T-helper 1 cell (primary cell): ENCODE measurements at places on chromosomes 3 and 15.

GRCh38 chr15:41820791-41821423 lies 7.0 kb upstream of the JMJD7 start:
- DNase-seq = no peak

DNA sequence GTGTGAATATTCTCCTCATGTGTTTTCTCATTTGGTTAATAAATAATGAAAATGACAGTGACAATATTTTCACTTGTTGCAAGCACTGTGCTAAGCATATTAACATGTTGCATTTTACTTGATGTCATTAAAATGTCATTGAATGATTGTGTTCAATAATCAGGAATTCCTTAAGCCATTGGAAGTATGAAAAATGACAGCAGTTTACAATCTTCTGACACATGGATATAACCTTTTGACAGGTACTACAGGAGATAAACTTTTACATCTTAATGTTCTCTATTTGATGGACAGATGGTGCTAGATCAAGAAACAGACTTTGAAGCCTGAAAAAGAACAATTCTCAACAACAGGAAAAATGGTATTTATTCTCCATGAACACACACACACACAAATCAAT lies 1138.3 kb downstream of the ROBO2 start:
- no peak for DNase-seq

DNA sequence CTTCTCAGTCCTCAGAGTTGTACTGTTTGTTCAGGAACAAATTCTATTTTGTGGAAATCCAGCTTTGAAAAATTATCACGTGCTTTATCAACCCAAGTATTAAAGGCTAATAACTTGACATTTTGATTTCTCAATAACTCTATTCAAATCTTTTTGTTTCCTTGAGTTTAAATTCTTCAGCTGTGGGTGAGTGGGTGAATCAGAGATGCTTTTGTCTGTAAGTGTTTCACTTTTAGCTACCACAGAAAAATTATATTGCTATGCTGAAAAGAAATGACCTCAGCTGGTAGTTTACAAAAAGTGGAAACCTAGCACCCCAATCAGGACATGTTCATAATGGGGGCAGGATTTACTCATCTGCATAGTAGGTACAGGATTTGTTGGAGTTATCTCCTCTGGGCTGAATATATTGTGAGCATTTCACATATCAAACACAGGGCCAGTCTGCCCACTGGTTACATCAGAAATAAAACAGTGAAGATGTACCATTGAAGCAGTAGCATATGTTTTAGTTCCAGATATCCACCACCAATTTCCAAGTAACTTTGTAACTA lies 30.5 kb downstream of the MINDY4B start:
- peak; percentile 16 for DNase-seq

- no peak for DNase-seq
Measured at GRCh38 chr3:140223631-140224030, 288.6 kb downstream of the CLSTN2 start.

DNA sequence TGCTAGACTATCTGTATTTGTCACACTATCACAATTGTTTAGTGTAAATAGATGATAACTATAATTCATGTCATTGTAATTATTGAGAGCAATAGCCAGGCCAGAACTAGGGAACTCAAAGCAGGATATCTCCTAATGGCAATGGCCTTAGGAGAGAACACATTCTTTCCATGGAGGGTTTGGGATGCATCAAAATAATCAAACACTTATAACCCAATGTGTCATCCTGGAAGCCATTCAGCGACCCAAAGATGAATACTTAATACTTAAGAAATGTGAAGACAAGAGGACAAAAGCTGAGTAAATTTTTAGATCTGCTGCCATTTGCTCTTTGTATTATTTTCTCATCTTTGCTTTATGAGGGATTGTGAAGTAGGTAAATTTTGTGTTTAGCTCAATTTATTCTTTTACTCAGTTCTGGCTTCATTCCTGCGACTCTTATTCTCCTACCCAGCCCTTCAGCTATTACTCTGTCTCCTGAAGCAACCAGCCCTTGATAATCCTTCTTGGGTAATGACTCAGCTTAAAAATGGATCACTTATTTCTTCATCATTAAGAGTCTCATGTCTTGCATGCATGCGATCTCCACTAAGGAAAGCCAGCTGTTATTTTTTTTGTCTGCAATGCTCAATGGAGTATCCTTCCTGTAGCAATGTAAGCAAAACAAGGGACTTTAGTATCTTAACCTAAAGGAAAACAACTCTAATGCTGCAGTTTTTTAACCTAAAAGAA lies 2.0 kb downstream of the OR4F15 start:
- no peak for DNase-seq

GRCh38 chr3:130692455-130692854 lies 54.2 kb downstream of the PIK3R4 start:
- DNase-seq = no peak

- DNase-seq = no peak
Measured at GRCh38 chr3:127915115-127915936, at the start of gene KBTBD12. KBTBD12 (plus strand) TSS chr3:127915232; CDS start chr3:127923062, 7,830 bp downstream.

DNA sequence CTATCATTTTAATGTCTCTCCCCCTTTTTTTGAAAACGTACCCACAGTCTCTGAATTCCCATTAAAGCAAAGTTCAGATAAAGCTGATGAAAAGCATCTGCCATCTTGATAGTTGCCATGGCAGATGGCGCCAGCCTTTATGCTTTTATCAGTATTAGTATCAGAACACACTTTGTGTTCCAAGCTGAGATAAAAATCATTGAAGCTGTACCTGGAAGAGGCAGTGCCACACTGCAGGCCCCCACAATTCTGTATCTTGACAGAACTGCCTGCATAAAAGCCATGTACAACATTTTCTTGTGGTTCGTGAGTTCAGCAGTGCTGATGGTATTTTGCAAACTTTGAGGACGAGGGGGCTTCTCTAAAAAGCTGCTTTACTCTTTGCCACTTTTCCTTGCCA lies 311.7 kb downstream of the SATB1 start:
- DNase-seq = no peak

- no peak for DNase-seq
Measured at GRCh38 chr3:157023226-157023625, 136.7 kb downstream of the CCNL1 start.

DNA sequence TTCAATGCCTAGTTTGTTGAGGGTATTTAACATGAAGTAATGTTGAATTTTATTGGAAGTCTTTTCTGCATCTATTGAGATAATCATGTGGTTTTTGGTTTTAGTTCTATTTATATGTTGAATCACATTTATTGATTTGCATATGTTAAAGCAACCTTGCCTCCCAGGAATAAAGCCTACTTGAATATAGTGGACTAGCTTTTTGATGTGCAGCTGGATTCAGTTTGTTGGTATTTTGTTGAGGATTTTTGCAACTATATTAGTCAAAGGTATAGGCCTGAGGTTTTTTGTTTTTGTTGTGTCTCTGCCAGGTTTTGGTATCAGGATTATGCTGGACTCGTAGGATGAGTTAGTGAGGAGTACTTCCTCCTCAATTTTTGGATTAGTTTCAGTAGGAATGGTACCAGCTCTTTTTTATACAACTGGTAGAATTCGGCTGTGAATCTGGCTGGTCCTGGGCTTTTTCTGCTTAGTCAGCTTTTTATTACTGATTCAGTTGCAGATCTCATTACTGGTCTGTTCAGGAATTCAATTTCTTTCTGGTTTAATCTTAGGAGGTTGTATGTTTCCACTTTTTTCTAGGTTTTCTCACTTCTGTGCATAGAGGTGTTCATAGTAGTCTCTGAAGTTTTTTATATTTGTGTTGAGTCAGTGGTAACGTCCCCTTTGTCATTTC lies 209.8 kb upstream of the RBMS3 start:
- DNase-seq = no peak

- no peak for DNase-seq
Measured at GRCh38 chr15:94098921-94099573, 132.3 kb upstream of the MCTP2 start.

DNA sequence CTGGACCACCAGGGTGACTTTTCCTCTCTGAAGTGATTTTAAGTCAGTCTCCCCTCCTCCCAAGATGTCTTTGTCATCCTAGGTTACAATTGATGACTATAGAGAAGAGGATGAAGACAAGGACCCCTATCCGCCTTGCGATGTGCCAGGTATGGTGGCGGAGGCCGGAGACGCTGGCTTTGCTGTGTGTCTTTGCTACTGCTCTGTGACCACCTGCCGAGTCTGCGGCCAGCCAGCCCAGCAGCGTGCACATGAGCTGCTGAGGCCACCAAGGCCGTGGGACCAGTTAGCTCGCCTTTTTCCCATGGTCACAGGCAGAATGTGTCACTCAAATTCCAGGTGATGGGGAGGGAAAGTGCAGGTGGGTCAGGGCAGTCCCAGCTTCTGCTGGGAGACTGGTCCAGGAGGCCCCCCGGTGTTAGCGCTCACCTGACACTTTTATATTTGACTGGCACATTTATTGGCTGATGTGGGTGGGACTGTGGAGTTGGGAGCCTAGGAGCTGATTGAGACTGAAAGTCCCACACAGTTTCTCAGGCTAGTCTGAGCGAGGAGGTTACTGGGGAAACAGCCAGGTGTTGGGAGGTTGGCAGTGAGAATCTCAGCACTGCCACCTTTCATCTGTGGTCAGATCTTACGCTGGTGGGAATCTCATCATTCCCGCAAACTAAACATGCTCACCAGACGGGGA lies 114.1 kb downstream of the CHDH start:
- DNase-seq = no peak

GRCh38 chr3:94593526-94594150 lies 530.8 kb downstream of the NSUN3 start:
- no peak for DNase-seq

DNA sequence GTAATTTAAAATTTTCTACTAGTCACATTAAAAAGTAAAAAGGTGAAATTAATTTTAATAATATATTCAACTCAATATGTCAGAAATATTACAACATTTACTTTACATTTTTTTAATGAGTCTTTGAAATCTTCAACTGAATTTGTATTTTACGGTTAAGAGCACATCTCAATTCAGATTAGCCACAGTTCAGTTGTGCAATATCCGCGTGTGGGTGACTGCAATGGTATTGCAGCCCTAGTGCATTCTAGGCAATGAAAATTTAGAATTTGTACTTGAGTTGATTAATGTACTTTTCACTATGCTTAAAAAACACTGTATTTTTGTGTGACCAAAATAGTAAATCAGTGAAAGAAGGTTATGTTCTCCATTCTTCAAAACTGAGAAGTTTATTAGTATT lies 57.3 kb downstream of the CEP63 start:
- DNase-seq = no peak

DNA sequence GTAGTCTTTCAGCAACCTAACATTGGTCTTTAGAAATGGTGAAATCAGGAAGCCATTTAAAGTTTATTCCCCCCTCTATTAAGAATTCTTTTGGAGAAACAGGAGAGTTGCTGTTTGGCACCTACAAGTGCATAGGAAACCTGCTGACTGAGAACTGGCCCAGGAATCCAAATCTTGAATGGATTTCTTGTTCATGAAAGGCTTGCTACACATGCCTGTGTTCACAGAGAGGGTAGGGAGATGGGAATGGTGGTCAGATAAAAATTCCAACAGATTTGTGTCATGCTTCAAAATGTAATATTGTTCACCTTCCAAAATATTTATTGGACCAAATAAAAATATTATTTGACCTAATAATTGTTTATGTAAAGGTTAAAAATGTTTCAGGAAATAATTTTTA lies 24.2 kb upstream of the ZPLD1 start:
- DNase-seq = no peak

- DNase-seq = no peak
Measured at GRCh38 chr15:39269352-39269751, 311.5 kb upstream of the THBS1 start.

DNA sequence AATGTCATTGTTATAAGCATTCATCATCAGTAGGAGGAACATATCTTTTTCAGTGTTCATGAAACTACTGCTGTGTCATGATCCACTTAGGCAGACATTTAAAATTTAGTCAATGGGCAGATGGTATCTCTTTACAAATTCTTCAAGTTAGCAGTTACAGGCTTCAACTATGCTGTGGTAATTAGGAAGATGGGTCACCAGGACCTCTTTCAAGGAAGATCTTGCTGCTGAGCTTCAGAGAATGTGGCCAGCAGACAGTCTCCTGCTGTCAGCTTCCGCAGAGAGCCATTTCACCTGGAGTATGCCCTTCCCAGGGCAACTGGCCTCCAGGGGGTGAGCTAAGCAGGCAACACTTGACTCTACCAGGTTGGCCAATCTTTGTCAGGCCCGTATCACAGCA lies 19.4 kb downstream of the IFT57 start:
- DNase-seq = no peak

DNA sequence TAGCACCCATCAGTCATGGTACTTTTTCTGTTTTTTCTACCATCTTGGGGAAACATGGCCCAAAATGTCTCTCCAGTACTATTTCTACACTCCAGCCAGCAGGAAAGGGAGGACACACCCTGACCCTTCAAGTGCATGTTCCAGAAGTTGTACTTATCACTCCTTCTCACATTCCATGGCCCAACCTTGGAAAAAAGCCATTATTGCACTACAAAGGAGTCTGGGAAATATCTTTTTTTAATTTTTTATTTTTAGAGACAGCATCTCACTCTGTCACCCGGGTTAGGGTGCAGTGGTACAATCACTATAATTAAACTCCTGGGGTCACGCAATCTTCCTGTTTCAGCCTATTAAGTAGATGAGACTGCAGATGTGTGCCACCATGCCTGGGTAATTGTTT lies 100.0 kb upstream of the PPP2R3A start:
- no peak for DNase-seq

DNA sequence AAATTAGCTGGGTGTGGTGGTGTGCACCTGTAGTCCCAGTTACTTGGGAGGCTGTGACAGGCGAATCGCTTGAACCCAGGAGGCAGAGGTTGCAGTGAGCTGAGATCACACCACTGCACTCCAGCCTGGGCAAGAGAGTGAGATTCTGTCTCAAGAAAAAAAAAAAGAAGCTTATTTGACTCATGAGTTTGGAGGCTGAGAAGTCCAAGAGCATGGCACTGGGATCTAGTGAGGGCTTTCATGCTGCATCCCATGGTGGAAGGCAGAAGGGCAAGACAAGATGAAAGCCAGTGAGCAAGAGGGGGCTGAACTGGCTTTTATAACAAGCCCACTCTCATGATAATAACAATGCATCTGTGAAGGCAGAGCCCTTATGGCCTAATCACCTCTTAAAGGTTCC lies 33.4 kb downstream of the SEC62 start:
- no peak for DNase-seq

DNA sequence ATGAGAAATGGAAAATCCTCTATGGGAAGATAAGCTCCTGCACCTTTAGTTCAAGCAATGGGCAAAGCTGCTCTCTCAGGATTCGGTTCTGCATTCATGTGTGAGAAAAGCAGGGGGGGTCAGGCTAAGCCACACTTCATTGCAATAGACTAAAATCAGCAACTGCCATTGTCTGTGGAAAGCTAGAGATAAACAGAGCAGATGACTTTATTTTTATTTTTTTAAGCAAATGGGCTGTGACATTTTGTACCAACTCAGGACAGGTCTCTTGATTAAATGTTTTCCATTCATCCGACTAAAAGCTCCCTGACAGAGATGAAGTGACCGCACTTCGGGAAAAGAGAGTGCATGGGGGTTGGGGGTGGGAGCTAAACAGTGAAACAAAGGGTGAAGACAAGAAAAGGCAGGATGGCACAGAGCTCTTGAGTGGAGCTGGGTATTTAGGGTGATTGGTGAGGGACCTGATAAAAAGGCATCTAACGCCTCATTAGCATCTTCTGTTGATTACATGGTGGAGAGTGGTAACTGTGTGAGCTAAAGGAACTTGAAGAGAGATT lies 987.4 kb downstream of the TUSC7 start:
- DNase-seq = no peak
